IMR-90 (cell line): ENCODE measurements at places on chromosomes 12 and 14.

GRCh38 chr12:64160711-64161060 is 61.4 kb downstream of the KICS2 start:
- peak; percentile 73 for DNase-seq

- peak; percentile 93 for DNase-seq
Measured at GRCh38 chr12:114744691-114745090, 60.7 kb upstream of the TBX3 start.

DNA sequence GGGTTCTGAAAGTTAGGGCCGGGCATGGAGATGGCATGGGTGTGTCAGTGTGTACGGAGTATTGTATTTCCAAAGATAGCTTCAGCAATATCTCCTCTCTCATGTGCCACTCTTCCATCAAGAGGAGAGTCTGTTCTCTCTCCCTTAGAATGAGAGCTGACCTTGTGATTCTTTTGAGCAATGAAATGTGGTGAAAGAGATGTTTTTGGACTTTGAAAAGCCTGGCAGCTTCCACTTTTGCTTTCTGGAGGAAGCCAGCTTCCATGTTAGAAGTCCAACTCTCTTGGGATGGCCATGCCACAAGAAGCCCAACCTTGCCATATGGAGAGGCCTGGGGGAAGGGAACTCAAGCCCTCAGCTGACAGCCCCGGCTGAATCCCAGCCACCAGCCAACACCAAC is 72.4 kb upstream of the GZMB start:
- no peak for DNase-seq

DNA sequence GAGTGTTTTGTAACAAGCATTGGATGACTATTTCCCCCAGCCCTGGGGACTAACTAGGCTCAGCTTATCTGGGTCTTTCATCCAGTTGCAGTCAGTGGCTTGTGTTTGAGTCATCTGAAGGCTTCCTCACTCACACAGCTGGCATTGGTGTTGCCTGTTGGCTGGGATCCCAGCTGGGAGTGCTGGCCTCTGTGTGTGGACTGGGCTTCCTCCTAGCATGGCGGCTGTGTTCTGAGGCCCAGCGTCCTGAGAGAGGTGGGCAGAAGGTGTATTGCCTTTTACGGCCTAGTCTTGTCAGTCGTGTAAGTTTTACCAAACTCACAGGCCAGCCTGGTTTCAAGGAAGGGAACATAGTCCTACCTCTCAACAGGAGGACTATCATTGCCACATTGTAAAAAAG is 28.3 kb upstream of the PPP2R5C start:
- DNase-seq: peak; percentile 48

DNA sequence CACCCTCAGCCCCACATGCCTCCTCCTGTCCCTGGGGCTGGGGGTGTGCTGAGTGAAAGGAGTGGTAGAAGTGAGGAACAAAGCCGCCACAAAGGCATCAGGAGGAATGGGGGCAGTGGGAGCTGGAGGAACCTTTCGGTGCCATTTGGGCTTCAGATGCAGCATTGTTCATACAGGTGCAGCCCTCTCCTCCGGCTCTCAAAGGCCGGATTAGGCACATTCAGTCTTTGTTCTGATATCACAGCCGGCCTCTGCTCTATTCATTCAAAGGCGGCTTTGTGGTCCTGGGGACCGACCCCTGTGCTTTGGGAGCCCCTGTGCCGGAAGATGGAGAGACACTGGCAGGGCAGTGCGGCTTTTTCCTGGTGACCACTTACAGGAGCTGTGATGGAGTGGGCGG is 53.2 kb downstream of the SMOC1 start:
- no peak for DNase-seq

DNA sequence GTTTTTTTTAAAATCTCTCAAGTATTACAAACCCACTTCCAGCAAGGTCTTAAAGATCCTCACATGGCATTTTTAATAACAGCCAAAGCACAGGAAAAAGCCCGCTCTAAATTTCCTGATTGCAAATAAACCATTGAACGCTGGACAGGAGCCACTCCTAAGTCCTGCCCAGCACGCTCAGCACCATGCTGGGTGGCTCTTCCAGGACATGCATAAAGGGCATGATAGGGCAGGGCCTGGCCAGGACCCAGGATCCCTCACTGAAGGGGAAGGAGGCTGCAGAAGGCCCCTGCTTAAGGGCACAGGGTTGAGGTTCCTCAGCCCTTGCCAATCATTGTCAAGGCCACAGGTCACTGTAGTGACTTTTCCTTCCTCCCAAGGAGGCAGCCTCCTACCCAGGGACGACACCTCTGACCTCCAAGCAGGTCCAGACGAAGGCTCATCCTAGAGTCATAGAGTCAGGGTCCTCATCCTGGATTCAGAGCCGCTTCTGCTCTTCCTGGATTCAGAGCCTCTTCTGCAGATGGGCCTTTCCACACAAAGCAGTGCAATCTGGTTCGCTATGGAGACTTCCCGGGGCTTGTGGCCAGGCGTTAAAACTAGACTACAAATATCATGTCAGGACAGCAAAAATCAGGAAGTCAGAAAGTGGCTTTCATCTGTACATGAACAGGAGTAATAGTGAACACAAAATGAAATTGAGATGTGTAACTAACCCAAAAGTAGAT is 123.8 kb downstream of the GCH1 start:
- no peak for DNase-seq

GRCh38 chr14:45136399-45136798 is 669 bp downstream of the FANCM start:
- DNase-seq: peak; percentile 3

GRCh38 chr14:21703357-21704326 is 30.0 kb upstream of the OR4E1 start:
- no peak for DNase-seq

GRCh38 chr14:75437201-75438143 is 9.7 kb downstream of the JDP2 start:
- no peak for DNase-seq
